Activated naive CD8-positive, alpha-beta T cell treated with anti-CD3 and anti-CD28 coated beads, Interleukin-2, amount 10 ng/mL, durations not matched to agents 7 days and 5 days (primary cell): ENCODE measurements at places on chromosomes 3 and 15. TPM values are rescaled to one million over a fixed set of nuclear protein-coding genes. Genes with fewer than 3 reads are reported as not detected.

The LRRIQ4 gene
- total RNA-seq: 0.22 TPM

The LTK gene
- 1.6 TPM for total RNA-seq

The LIPC gene
- total RNA-seq: 7.4 TPM

The ALDH1A3 gene
- total RNA-seq: not detected

The PCLAF gene
- total RNA-seq: 94.2 TPM

The KLHL40 gene
- not detected for total RNA-seq

The ZBED2 gene
- total RNA-seq: 1.9 TPM

The GOLGA6L10 gene
- 4.2 TPM for total RNA-seq

The MLH1 gene
- total RNA-seq: 52.3 TPM

The EID1 gene
- total RNA-seq: 84.8 TPM

The OTOL1 gene
- total RNA-seq: not detected

The CILP gene
- 0.17 TPM for total RNA-seq

The TIMP4 gene
- not detected for total RNA-seq

The CIP2A gene
- total RNA-seq: 48.4 TPM

The SLC24A5 gene
- not detected for total RNA-seq

The PFN2 gene
- total RNA-seq: 5.4 TPM

The OSBPL10 gene
- total RNA-seq: 0.22 TPM

The PRSS50 gene
- total RNA-seq: not detected

The P3H2 gene
- not detected for total RNA-seq

The DHX36 gene
- total RNA-seq: 74.0 TPM

The KCNH8 gene
- total RNA-seq: not detected

The TASOR gene
- total RNA-seq: 87.1 TPM

The GPR27 gene
- total RNA-seq: 0.28 TPM

The SERINC4 gene
- 0.17 TPM for total RNA-seq

The DCLK3 gene
- not detected for total RNA-seq

The GOLGA8T gene
- total RNA-seq: 2.6 TPM

The FETUB gene
- total RNA-seq: not detected

The ZMYND10 gene
- total RNA-seq: 2.2 TPM

The CHCHD6 gene
- total RNA-seq: 7.8 TPM

The GLDN gene
- total RNA-seq: not detected

The DPPA2 gene
- total RNA-seq: not detected
